Activated T-helper 9 cell treated with anti-CD3 and anti-CD28 coated beads, Interleukin-2, amount 50 U/mL, for 16 hours (primary cell): ENCODE measurements at places on chromosomes 5 and 9.

DNA sequence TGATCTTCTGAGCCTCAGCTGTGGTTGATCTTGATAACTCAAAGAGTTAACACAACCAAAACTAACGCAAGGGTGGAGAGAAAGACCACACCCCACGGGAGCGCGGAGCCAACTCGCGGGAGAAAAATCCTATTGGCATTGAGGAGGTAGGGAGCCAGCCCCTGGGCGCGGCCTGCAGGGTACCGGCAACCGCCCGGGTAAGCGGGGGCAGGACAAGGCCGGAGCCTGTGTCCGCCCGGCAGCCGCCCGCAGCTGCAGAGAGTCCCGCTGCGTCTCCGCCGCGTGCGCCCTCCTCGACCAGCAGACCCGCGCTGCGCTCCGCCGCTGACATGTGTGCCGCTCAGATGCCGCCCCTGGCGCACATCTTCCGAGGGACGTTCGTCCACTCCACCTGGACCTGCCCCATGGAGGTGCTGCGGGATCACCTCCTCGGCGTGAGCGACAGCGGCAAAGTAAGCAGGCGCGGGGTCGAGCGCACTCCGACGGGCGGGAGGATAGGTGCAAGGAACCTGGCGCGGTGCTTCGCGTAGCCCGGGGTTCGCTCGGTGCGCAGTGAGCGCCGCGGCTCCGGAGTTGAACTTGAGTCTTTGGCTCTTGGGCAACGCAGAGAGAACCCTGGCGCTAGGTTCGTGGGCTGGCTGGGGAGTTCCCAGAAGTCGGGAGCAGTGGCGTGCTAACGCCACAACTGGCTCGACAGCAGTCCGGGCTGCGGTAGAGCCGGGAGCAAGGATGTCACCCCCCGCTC is at the start of gene GDA:
Gene GDA, plus strand, starts transcription at position 210 of the 745 bp plus-strand sequence. Its CDS starts 120 bp downstream, at position 330.
- DNase-seq: no peak

- no peak for DNase-seq
These were observed 1.4 kb downstream of the RAPGEF1 start for GRCh38 chr9:131738293-131739132.

GRCh38 chr5:173790836-173791546 is 97.2 kb upstream of the CPEB4 start:
- no peak for DNase-seq

DNA sequence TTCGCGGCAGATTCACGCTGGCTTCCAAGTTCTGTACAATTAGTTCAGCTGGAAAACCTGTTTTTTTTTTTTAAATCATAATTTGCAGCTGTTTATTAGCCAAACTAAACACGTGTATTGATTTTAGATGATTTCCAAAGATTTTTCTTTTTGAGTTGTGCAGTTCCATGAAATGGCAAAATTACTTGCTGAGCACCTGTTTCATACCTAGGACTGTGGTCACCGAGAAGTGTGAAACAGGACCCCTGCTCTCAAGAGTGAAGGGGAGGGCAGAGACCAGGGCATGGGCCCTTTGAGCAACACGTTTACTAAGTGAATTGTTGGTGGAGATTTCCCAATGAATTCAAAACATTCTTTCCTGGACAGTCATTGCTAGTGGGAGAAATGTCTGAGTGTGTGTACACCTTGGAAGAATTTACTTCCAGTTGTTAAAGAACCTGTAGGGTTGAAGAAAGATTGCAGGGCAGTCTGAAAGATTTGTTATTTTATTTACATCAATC is 688 bp downstream of the SNX24 start:
- DNase-seq: no peak

DNA sequence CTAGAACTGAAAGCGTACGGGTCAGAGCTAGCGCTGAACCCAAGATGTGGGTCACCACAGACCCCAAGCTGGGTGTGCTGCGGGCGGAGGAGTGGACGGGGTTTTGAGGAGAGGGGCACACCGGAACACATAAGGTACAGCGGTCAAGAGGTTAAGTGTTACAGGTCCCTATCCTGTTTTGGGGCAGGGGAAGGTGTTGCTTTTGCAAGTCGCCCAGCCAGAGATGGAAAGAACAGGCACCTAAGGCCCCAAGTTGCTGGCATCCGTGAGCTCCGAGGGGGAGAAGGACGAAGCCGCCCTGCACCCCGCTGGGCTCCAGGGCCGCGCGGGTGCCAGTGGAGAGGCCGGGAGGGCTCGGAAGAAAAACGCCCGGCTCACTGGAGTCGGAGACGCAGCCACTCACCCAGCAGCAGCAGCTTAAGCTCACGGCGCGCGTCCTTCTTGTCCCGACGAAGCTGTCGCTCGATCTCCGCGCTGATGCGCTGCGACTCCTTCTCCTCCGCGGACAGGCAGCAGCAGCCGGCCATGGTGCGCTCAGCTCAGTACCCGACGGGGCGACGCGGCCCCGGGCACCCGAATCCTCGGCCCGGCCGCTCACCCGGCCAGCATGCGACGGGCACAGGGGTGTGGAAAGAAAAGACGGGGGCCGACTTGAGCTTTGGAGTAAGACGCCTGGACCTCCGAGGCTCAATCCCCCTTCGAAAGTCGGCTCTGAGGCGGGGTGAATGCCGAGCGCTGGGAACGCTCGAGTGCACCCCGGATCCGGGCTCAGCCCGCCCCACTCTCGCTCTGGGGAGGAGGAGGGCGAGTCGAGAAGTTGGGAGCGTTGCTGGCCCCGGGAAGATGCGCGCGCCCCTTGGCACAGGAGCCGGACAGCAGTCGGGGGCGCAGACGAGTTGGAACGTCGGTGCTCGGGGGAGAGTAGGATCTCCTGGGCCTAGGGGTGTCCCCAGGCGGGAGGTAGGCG is 572 bp downstream of the GNA14 start:
- no peak for DNase-seq

GRCh38 chr5:159310511-159310910 is 19.8 kb downstream of the IL12B start:
- DNase-seq: no peak

DNA sequence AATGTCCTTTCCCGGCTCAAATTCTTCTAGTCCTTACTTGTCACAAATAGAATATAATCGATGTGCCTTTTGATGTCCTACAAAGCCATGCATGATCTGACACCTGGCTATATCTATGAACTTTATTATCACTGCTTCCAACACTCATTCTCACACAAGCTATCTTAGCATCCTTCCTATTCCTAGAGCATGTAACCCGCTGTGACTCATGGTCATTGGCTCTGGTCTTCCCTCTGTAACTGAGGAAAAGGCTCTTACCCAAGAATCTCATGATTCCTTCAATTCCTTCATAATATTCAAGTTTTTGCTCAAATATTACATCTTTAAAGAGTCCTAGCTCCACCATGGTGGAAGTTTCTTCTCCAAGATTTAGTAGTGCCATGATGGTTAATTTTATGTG is 480.0 kb upstream of the PAPPA start:
- no peak for DNase-seq

DNA sequence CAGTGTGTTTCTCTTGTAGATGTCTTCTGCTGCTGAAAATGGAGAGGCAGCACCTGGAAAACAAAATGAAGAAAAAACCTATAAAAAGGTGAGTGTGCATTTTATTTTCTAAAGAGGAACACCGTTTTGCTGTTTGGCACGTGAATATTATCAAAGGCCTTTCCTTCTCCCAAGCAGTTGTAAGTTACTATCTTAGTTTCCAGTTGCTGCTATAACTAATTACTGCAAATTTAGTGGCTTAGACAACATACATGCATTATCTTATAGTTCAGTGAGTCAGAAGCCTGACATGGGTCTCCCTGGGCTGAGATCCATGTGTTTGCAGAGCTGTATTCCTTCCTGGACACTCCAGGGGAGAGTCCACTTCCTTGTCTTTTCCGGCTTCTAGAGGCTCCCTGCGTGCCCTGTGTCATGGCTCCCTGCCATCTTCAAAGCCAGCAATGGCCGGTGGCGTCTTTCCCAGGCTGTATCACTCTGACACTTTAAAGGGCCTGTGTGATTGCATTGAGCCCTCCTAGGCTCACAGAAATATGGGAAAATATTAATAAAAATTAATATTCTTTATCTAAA is 117.6 kb downstream of the PIP5K1B start:
- DNase-seq: no peak

DNA sequence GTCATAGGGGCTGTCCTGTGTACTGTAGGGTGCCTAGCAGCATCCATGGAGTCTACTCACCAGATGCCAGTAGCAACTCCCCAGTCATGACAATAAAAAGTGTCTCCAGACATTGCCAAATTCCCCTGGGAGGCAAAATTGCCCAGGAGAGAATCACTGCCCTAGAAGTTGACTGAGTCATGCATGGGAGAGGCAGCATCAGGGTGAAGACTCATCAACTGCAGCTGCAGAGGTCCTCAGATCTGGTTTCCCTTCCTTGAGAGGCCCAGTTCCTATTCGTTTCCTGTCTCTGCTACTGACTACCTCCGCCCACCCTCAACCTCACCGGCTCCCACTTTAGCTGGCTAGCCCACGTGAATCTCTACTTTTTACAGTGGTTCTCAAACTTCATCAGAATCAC is 88.6 kb upstream of the AGXT2 start:
- no peak for DNase-seq

- DNase-seq: no peak
These were observed 448.4 kb upstream of the ZNF608 start for GRCh38 chr5:125194883-125195282.

DNA sequence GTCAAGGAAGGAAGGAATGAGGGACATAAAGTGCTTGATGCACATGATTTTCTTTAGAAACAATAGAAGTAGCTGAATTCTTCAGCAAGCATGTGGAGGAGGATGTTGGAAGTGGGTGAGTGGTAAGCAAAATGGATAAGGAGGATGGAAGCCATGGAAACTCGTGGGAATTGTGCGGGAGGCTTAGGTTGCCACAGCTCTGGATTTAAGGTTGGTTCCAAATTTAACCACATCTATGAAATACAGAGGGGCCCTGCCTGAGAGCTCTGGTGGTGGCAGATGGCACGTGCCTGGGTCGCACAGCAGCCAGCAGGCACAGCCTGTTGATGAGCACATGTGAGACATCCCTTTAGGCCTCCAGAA is 284.7 kb downstream of the SMARCA2 start:
- DNase-seq: no peak

- no peak for DNase-seq
These were observed 147.6 kb downstream of the ST8SIA4 start for GRCh38 chr5:100755435-100755834.

DNA sequence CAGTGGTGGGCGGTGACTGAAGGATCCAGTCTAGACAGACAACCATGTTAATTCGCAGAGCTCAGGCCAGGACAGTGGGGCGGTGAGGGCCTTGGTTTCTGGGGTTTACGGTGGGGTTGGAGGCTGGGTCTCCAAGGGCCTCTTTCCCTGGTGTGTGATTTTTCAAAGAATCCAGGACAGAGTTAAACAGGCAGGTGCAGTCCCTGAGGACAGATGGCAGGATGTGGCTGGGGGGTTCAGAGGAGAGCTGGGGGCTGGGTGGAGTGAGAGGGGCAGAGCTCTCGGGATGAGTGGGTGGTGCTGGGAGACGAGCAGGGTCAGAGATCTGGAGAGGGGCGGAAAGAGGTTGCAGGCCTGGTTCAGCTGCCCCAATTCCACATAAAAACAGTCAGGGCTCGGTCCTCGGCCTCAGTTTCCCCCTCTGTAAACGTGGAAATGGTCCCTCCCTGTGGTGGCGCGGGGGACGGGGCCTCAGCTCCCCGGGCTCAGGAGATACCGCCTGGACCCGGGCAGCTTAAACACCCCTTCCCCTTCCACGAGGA is 145.9 kb downstream of the GAPVD1 start:
- no peak for DNase-seq
